ENCODE measurements at places on chromosomes 4 and X. TPM values are rescaled to one million over a fixed set of nuclear protein-coding genes. Genes with fewer than 3 reads are reported as not detected.
A peak's percentile ranks its signal among the peaks of the same experiment; 100 is the strongest.

GRCh38 chr4:17058536-17058915 is 160.1 kb upstream of the LDB2 start:
- no peak overlapping the region for H3K4me3 ChIP-seq
- H3K27me3 ChIP-seq: no peaks in the 10 kb centered on the region
- H3K36me3 ChIP-seq: no peaks in the 10 kb centered on the region
- H3K27ac ChIP-seq: no peak overlapping the region
- no peak for DNase-seq

The POU3F4 gene
- polyA plus RNA-seq: not detected

GRCh38 chr4:151331276-151332042 is 6.1 kb upstream of the SH3D19 start:
- DNase-seq: no peak
- no peaks in the 10 kb centered on the region for H3K4me1 ChIP-seq
- no peak overlapping the region for H3K4me3 ChIP-seq
- no peak overlapping the region for H3K27ac ChIP-seq

The ETDB gene
- not detected for polyA plus RNA-seq

DNA sequence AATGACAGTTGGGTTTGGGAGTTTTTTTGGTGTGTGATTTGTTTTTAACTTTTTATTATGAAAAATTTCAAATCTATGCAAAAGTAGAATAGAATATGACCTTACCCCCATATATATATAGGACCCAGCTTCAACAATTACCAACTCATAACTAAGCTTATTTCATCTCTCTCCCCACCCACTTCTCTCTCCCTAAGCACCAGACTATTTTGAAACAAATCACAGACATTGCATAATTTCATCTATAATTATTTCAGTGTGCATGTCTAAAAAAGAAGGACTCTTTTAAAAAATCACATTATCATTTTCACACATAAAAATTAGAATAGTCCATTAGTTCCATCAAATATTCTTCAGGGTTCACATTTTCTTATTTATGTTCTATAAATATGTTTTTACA is 28.3 kb upstream of the NKX6-1 start:
- no peak overlapping the region for H3K4me3 ChIP-seq
- no peak for DNase-seq
- H3K27ac ChIP-seq: no peak overlapping the region
- no peaks in the 10 kb centered on the region for H3K36me3 ChIP-seq
- H3K4me1 ChIP-seq: no peaks in the 10 kb centered on the region
- H3K27me3 ChIP-seq: no peaks in the 10 kb centered on the region

- peaks cover 2% of the 10 kb centered on the region for H3K27me3 ChIP-seq
- H3K36me3 ChIP-seq: no peaks in the 10 kb centered on the region
- H3K4me3 ChIP-seq: no peak overlapping the region
Measured at GRCh38 chr4:153341575-153342090, 2.9 kb upstream of the MND1 start.

The ADH1B gene
- polyA plus RNA-seq: not detected

DNA sequence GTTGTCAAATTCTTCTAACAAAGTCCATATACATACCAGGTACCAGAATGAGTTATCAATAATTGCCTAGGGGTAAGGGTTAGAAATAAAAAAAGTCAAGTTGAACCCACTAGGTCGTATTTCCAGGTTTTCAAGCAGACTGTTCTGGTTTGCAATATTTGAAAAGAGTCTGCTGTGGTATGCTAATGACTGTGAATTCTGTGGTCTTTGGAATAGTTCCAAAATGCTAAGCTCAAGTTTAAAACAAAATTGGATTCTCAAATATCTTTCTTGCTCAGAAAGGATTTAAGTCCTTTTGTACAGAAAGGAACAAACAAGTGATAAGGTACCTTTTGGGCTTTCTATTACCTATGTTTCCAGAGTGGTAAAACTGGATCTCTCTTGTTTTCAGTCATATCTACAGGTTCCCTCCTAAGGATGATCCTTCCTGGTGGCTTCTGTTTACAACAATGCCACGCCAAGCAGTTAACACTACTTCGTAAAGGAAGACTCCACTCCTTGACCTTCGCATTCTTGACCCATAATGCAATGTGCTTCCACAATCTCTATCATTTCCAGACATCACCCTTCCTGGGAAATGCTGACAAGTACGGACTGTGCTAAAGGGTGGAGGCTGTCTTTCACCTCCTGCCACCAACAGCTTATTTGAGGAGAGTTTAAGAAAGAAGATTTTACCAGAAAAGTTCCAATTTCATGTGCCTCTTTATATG is 531.7 kb upstream of the FTHL17 start:
- no peak overlapping the region for H3K4me3 ChIP-seq
- no peaks in the 10 kb centered on the region for H3K27me3 ChIP-seq
- no peaks in the 10 kb centered on the region for H3K4me1 ChIP-seq
- no peaks in the 10 kb centered on the region for H3K36me3 ChIP-seq
- no peak for DNase-seq

The TENM3 gene
- polyA plus RNA-seq: not detected

DNA sequence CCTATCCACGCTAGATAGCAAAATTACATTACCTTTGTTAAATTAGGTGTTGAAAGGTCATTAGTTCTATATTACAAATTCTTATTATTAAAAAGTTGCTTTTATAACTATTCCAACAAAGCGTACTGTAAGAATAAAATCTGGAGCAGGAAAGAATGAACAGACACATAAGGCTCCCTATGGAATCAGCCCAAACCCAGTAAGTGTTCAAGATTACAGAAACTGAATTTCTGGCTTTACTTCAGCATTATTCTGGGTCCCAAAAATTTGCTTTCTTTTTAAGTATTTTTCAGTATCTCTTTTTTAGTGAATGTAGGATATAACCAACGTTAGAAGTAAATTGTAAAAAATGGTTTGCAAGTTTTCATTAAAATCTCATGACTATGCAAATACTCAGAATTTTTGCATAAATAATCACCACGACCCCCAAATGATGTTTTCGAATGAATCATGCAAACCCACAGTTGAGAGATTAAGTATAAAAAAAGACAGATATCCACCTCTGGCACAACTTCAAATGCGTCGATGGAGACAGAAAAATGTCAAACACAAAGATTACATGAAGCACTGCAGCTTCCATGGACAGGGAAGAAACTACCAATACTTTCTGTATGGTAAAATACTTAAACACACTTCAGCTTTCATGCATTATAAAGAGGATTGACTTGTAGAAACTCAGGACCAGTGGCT is 238.5 kb downstream of the RASL11B start:
- no peaks in the 10 kb centered on the region for H3K27me3 ChIP-seq
- H3K4me3 ChIP-seq: no peak overlapping the region
- no peak for DNase-seq

- no peaks in the 10 kb centered on the region for H3K4me1 ChIP-seq
- no peak overlapping the region for H3K4me3 ChIP-seq
- no peak overlapping the region for H3K27ac ChIP-seq
- no peak for DNase-seq
Measured at GRCh38 chr4:85522836-85523235, 47.9 kb downstream of the ARHGAP24 start.

GRCh38 chr4:141789716-141790115 is 153.3 kb downstream of the IL15 start:
- H3K27me3 ChIP-seq: no peaks in the 10 kb centered on the region
- no peak overlapping the region for H3K27ac ChIP-seq
- H3K36me3 ChIP-seq: no peaks in the 10 kb centered on the region
- DNase-seq: no peak

- H3K4me3 ChIP-seq: no peak overlapping the region
- no peaks in the 10 kb centered on the region for H3K4me1 ChIP-seq
- H3K27me3 ChIP-seq: no peaks in the 10 kb centered on the region
Measured at GRCh38 chr4:57013543-57014120, 34.9 kb downstream of the POLR2B start.

DNA sequence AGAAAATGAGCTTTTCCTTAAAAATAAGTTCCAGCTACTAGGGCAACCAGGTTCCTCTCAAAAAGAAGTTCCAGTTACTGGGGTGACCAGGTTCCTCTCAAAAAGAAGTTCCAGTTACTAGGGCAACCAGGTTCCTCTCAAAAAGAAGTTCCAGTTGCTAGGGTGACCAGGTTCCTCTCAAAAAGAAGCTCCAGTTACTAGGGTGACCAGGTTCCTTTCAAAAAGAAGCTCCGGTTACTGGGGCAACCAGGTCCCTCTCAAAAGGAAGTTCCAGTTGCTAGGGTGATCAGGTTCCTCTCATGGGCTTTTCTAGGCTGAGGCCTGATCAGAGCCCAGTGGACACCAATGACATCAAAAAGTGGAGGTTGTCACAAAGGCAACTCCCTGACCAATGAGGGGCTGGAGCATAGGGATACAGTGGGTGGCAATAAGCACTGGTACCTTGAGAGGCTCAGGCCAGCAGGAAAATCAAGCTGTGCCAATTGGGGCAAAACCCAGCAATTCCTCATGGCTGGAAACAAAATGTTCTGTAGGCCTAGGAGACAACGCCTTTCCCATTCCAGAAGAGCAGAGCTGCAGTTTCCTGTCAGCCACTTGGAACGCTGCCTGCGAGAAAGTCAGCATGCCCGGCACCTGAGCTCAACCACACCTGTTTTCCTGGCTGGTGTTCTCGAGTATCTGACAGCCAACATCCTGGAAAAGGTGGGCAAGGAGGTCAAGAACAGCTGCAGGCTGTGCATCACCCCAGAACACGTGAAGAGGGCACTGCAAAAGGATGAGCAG is 12.3 kb upstream of the SYTL5 start:
- H3K36me3 ChIP-seq: no peaks in the 10 kb centered on the region
- peak; percentile 68 for DNase-seq
- H3K4me3 ChIP-seq: no peak overlapping the region
- no peaks in the 10 kb centered on the region for H3K27me3 ChIP-seq
- no peaks in the 10 kb centered on the region for H3K4me1 ChIP-seq

The GAGE12H gene
- not detected for polyA plus RNA-seq

DNA sequence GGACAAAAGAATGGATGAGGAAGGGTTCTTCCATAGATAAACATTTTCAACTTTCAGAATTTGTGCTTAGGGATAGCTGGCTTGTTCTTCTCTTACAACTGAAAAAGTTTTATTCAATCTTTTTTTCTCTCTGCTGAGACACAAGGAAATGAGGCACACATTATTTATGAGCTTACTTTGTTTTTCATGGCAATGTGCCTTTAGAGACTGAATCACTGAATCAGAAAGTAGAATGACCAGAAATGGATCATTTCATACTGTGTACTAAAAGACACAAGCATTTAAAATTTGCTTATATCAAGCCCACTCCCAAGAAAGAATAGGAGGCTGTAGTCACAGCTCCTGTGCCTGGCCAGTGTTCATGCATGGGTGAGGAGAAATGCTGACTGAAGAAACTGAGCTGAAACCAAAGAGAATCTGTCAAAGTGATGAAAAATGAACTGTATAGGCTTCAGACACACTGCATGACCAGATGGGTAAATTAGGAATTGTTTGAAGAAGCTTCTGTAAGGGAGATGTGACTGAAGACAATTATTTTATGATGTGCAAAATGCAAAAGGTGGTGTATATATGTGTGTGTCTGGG is 413.8 kb downstream of the RAPGEF2 start:
- H3K27me3 ChIP-seq: no peaks in the 10 kb centered on the region
- H3K36me3 ChIP-seq: no peaks in the 10 kb centered on the region
- H3K4me3 ChIP-seq: no peak overlapping the region
- no peak for DNase-seq
- H3K27ac ChIP-seq: no peak overlapping the region
